ENCODE measurements at places on chromosomes 1 and 21. TPM values are rescaled to one million over a fixed set of nuclear protein-coding genes. Genes with fewer than 3 reads are reported as not detected.

OR2T11 gene
- not detected for polyA plus RNA-seq

TTC39A gene
- polyA plus RNA-seq, result 1.5 TPM

GRCh38 chr1:25874635-25875153 is 814 bp downstream of the PAQR7 start:
- no peak for DNase-seq

GRCh38 chr1:38671221-38671620 is 188.4 kb downstream of the RRAGC start:
- no peak for DNase-seq

- no peak for DNase-seq
Measured at GRCh38 chr1:52204696-52205095, 62.8 kb downstream of the ZFYVE9 start.

- peak; percentile 61 for DNase-seq
Measured at GRCh38 chr1:8671306-8671917, 146.0 kb downstream of the RERE start.

DNA sequence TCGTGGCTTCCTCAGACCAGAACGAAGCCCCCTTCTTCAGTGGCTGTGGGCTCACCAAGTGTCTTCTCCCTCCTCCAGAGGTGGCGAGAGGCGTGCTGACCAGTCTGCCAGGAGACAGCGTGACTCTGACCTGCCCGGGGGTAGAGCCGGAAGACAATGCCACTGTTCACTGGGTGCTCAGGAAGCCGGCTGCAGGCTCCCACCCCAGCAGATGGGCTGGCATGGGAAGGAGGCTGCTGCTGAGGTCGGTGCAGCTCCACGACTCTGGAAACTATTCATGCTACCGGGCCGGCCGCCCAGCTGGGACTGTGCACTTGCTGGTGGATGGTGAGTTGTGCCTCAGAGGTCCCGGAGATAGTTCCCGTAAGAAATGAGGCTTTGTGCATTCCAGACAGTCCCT is 24.0 kb downstream of the IL6R start:
- no peak for DNase-seq

DNA sequence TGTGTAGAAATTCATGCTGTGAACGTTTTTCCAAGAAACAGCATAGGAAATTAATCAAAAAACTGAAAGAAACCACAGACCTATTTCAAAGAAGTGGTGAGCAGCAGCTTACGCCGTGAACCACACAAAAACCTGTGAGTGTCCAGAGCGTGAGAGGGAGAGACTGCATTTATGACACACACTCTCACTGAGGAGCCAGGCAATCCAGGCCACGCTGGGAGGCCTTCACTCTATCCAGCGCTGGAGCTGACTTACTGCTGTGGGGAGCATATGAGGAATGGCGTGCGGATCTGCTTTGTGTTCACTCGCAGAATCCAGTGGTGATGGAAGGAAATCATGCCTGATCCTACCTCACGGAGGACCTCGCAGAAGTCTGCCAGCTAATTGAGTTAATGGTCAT is 12.7 kb downstream of the ADAMTS1 start:
- no peak for DNase-seq

GRCh38 chr1:67573311-67573872 is 111.6 kb upstream of the GADD45A start:
- no peak for DNase-seq

DNA sequence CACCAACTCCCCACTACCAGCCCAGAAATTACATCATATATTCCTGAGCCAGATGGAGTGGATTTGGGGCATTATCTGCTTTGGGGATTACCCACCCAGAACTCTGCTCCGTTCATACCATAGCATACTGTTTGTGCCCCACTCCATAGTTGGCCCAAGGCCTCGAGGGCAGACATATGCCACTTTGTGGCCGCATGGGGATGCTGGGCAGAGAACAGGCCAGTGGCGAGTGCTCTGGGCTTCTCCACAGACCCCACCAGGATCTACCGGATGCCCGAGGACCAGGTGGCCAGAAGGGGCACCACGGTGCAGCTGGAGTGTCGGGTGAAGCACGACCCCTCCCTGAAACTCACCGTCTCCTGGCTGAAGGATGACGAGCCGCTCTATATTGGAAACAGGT is 68.0 kb upstream of the CNTN2 start:
- no peak for DNase-seq

GRCh38 chr1:191870490-191870889 is 287.8 kb upstream of the RGS18 start:
- no peak for DNase-seq

DNA sequence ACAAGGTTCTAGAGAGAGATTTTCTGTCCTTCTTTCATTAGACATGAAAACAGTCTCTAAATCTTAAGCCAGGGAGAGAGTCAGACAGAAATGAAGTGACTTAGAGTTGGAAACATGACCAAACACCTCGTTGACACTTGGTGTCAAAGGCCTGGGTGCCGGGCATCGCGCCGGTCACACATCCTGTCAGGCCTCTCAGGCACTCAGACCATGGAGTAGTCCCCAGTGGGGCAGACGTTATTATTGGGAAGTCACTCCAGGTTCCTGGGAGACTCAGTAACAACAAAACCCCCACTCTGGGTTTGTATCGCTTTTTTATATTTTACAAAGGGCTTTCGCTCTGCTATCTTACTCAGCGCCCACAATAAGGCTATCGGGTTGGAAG is 25.8 kb downstream of the KCNN3 start:
- no peak for DNase-seq

Measured in HepG2 (cell line).